ENCODE measurements at places on chromosomes 13 and 19. TPM values are rescaled to one million over a fixed set of nuclear protein-coding genes. Genes with fewer than 3 reads are reported as not detected.

GRCh38 chr19:56294549-56294948, 20.1 kb downstream of the ZSCAN5A start:
- no peak for DNase-seq

DNA sequence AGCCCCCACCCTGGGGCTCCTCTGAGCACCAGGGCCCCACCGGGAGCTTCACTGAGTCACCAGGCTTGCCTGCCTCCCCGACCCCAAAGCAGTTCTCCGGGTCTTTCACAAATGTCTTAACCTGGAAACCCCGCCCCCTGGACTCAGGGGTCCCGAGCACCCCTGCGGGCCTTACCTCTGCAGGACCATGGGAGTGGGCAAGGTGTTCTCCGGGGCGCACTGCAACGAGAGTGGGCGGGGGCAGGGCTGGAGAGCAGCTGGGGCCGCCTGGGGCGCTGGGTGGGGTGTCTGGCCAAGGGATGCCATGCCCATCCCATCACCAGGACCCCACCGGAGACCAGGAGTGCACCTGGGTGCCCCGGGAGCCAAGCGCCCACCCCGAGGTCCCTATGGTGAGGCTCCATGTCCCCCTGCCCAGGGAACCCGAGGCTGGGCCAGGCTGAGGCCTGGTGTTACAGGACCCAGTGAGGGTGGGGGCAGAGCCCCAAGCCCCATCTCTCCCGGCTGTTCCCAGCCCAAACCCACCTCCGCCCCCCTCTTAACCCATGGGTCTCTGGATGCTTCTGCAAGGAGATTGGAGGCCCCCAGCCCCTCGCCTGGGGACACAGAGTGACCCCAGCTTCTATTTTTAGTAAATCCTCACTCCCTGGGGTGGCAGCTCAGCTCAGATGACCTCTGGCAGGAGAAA, 10.9 kb downstream of the MKNK2 start:
- no peak for DNase-seq

DNA sequence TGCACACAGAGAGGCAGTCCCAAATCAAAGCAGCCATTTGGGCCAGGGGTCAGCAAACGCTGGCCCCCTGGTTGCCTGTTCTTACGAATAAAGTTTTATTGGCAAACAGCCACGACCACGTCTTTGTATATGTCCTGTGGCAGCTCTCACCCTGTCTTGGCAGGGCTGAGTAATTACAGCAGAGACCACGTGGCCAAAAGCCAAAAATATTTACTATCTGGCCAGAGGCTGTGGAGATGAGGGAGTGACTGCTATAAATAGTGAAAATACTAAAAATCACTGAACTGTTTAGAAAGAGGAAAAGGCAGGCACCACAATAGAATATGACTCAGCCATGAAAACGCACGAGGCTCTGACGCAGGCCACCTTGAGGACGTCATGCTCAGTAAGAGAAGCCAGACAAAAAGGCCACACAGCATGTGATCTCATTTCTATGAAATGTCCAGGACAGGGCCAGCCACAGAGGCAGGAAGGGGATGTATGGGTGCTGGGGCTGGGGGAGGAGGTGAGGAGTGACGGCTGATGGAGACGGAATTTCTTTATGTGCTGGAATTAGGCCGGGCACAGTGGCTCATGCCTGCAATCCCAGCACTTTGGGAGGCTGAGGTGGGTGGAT, 29.4 kb downstream of the SMIM24 start:
- peak; percentile 96 for DNase-seq

Gene TMEM150B
- 1.8 TPM for total RNA-seq

Gene CHST8
- total RNA-seq: 0.66 TPM

Gene SHFL
- total RNA-seq: 23.5 TPM

Gene SLC7A9
- 0.78 TPM for total RNA-seq

Gene RANBP3
- total RNA-seq: 105 TPM

Gene SYNGR4
- total RNA-seq: not detected

All from esophagus muscularis mucosa (tissue), 4 donors.